ENCODE measurements at places on chromosomes 6 and 20. TPM values are rescaled to one million over a fixed set of nuclear protein-coding genes. Genes with fewer than 3 reads are reported as not detected.

Gene RAET1E
- not detected for total RNA-seq

Gene CDC40
- total RNA-seq = 29.1 TPM

Gene MEI4
- 0.17 TPM for total RNA-seq

Gene L3MBTL3
- total RNA-seq = 3.1 TPM

Gene TBXT
- 0.17 TPM for total RNA-seq

Gene RIMS4
- 1.9 TPM for total RNA-seq

Gene OPRM1
- total RNA-seq = 1.2 TPM

DNA sequence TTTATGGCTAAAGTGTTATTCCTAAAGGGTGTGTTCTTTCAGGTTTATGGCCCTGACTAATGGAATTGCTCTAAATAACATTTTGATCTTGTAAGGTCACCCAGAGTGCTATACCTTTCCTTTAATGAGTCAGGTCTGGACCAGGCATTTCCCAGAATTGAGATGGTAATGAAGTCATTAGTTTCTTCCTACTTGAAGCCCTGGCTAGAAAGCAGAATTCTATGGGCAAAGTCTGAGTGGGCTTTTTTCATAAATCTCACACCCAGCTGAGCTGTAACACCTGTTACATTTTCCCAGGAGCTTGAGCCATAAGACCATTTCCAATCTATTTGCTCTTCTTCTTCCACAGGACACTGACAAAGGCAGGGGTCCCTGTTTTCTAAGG is 122.0 kb upstream of the ID4 start:
- H3K27ac ChIP-seq = no peak overlapping the region
- H3K36me3 ChIP-seq = no peaks in the 10 kb centered on the region
- no peak overlapping the region for H3K4me3 ChIP-seq
- no peak for DNase-seq

- no peaks in the 10 kb centered on the region for H3K4me1 ChIP-seq
- H3K27ac ChIP-seq = no peak overlapping the region
- no peak overlapping the region for H3K4me3 ChIP-seq
- DNase-seq = no peak
Measured at GRCh38 chr20:18717062-18717461, 96.5 kb upstream of the SCP2D1 start.

GRCh38 chr20:42516692-42517091 is 673.0 kb downstream of the PTPRT start:
- H3K4me3 ChIP-seq = no peak overlapping the region
- H3K27me3 ChIP-seq = no peaks in the 10 kb centered on the region
- no peak overlapping the region for H3K27ac ChIP-seq
- no peak for DNase-seq
- no peaks in the 10 kb centered on the region for H3K4me1 ChIP-seq

DNA sequence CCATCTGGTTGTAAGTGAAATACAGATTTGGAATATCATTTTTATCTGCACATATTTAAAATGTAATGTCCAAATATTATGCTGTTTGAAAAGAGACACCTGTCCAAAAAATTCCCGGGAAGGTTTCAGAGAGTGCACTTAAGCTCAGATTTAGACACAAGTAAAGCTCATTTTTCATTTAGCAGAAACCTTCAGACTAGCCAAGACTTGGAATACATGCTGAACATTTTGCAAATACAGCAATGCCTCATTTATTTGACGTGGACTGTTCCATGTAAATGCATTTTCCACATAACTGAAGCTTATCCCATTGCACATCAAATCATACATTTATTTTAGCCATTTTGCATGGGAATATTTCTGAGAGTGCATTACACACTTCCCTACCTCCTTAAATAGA is 280.7 kb downstream of the ZNF217 start:
- no peak overlapping the region for H3K27ac ChIP-seq
- no peaks in the 10 kb centered on the region for H3K27me3 ChIP-seq
- no peaks in the 10 kb centered on the region for H3K36me3 ChIP-seq
- DNase-seq = no peak

DNA sequence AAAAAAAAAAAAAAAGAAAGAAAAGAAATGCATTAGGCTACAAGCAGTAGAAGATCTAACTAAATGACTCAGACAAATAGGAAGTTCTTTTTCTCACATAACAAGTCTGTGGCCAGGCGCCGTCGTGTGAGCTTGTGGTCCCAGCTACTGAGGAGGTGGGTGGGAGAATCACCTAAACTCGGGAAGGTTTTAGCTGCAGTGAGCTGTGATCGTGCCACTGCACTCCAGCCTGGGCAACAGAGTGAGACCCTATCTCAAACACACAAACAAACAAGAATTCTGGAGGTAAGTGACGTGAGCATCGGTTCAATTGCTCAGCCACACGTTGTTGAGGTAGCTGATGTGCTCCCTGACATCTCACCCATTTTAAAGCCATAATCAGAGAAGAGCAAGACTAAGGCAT is 37.9 kb upstream of the SLC23A2 start:
- H3K27me3 ChIP-seq = no peaks in the 10 kb centered on the region
- DNase-seq = no peak
- H3K27ac ChIP-seq = no peak overlapping the region
- no peaks in the 10 kb centered on the region for H3K36me3 ChIP-seq
- H3K4me1 ChIP-seq = no peaks in the 10 kb centered on the region

DNA sequence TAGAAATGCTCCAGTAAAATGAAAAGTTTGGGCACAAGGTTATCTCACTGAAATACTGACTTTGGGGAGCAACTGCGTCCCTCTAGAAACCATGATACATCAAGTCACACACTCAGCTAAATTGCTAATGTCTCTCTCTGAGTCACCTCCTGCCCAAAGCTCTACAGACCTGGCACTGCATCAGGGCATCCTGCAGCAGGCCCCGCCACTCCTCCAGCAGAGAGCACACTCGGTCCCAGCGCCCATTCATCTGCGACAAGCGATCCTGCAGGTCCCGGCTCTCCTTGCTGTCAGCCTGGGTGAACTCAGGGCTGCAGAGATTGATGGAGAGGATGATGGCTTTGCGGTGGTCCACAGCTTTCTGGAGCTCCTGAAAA is 329.0 kb downstream of the ESR1 start:
- H3K36me3 ChIP-seq = peaks cover 80% of the 10 kb centered on the region
- no peak overlapping the region for H3K4me3 ChIP-seq
- no peak overlapping the region for H3K27ac ChIP-seq
- H3K4me1 ChIP-seq = no peaks in the 10 kb centered on the region
- DNase-seq = no peak

- H3K36me3 ChIP-seq = no peaks in the 10 kb centered on the region
- no peak for DNase-seq
- no peak overlapping the region for H3K4me3 ChIP-seq
Measured at GRCh38 chr20:59723607-59724456, 119.5 kb downstream of the PHACTR3 start.

GRCh38 chr6:90199900-90200299 is 96.7 kb downstream of the BACH2 start:
- H3K27ac ChIP-seq = no peak overlapping the region
- no peak overlapping the region for H3K4me3 ChIP-seq
- H3K36me3 ChIP-seq = no peaks in the 10 kb centered on the region
- no peak for DNase-seq
- H3K27me3 ChIP-seq = no peaks in the 10 kb centered on the region
- peaks cover 19% of the 10 kb centered on the region for H3K4me1 ChIP-seq

DNA sequence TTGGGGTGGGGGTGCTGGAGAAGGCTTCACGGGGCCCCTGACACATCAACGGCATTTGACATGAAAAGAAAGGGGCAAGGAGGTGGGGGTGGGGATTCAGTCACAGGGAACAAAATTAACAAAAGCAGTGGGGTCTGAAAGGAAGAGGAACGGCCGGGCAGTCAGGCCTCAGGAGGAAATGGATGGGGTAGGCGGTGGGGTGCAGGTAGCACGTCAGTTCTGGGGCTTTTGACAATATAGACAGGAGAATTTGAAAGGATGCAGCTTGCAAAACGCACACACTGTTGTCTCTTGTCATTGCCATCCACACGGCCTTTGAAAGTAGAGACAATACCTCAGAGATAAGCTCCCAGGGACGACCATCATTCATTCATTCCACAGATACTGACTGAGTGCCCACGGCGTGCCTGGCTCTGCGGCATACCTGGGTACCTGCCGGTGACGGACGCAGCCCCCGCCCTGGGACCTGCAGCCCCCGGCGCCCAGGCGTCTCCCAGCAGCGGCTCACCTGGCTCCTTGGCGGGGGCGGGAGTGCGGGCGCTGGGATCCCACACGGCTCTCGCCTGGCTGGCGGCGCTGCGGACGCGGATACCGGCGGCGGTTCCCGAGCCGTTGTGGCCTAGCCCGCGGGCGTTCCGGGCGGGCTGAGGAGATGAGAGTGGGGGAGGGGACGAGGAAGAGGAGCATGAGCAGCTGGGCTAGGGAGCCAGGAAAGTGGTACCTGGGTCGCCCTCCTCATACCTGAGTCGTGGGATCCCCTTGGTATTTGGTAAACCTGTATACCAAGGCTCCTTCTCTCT is at the start of gene SLC26A8:
TSS of gene SLC26A8 (minus strand) at position 646 of the 800 bp plus-strand sequence. CDS start 4,934 bp downstream, outside the sequence.
- no peak for DNase-seq

DNA sequence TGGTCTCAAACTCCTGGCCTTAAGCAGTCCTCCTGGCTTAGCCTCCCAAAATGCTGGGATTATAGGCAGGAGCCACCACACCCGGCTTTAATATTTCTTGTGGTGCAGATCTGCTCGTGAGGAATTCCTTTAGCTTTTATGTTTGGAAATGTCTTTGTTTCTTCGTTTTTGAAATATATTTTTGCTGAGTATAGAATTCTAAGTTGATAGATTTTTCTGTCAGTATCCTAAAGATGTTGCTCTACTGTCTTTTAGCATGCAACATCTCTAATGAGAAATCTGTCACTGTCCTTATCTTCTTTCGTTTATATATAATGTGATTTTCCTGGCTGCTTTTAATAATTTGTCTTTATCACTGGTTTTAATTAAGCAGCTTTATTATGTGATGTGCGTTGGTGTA is 75.1 kb downstream of the ZFAND3 start:
- H3K4me3 ChIP-seq = no peak overlapping the region
- no peak overlapping the region for H3K27ac ChIP-seq
- no peaks in the 10 kb centered on the region for H3K36me3 ChIP-seq
- peaks cover 10% of the 10 kb centered on the region for H3K4me1 ChIP-seq
- H3K27me3 ChIP-seq = no peaks in the 10 kb centered on the region

- H3K4me3 ChIP-seq = no peak overlapping the region
- no peaks in the 10 kb centered on the region for H3K36me3 ChIP-seq
- no peak for DNase-seq
- H3K4me1 ChIP-seq = no peaks in the 10 kb centered on the region
Measured at GRCh38 chr20:53270792-53271375, 298.7 kb downstream of the TSHZ2 start.

DNA sequence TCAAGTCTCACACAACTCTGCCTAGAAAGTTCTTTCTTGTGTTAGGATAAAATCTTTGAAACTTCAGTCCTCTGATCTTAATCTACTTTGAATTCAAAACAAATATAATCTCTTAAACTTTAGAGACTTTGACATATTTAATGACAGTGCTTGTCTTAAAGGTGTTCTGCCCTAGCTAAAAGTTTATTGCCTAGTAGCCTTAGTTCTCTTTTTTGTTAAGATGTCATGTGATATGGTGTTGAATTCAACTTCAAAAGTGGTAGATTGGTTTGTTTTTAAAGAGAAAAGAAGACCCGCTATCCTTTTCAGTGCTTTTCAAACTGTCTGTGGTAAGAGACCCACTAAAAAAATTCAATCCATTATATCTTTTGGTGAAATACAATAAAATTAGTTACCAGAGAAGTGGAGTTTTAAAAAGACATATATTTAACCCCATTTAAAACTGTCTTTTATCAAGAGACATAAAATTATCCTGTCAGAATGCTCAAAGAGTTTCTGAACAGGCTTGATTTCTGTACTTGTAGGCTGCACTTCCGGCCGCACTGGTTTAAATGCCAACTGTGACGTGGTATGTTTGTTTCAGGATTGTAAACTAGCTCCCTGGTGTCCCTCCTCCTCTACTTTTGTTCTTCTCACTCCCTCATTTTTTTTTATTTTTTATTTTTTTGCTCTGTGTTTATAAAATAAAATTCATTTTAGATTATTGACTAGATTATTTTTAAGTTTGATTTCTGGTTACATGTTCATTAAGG is 76.5 kb downstream of the QKI start:
- no peak overlapping the region for H3K4me3 ChIP-seq

- no peaks in the 10 kb centered on the region for H3K27me3 ChIP-seq
- no peaks in the 10 kb centered on the region for H3K36me3 ChIP-seq
- H3K4me1 ChIP-seq = no peaks in the 10 kb centered on the region
- DNase-seq = no peak
- no peak overlapping the region for H3K27ac ChIP-seq
- no peak overlapping the region for H3K4me3 ChIP-seq
Measured at GRCh38 chr20:36878941-36879340, 3.0 kb downstream of the TLDC2 start.

DNA sequence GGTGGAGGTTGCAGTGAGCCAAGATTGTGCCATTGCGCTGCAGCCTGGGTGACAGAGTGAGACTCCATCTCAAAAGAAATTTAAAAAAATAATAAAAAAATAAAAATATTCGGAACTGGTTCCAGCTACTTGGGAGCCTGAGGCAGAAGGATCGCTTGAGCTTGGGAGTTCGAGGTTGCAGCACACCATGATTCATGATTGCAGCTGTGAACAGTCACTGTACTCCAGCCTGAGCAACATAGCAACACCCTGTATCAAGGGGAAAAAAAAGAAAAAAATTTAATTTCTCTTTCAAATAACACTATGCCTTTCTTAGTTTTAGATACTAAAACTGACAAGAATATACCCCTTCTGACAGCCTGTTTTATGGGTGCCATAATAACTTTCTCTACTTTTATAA is 10.5 kb downstream of the KDM1B start:
- no peak overlapping the region for H3K27ac ChIP-seq
- H3K36me3 ChIP-seq = peaks cover 93% of the 10 kb centered on the region
- H3K27me3 ChIP-seq = no peaks in the 10 kb centered on the region
- no peak for DNase-seq

DNA sequence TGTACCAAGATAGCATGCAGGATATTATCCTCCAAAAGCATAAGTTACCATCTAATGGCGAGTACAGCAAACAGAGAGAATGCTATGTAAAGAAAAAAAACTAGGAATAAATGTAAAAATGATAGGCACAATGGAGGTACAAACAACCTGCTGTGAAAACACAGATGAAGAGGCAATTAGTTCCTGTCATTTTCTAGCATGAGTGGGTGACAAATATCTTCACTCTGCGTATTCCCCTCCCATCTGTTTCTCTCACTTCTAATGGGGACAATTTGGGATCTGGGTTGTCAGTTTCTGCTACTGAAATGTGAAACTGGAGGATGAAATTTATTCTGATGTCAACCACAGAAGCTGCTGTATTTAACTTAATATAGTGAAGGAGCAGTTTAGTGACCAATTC is 11.7 kb upstream of the PTPRK start:
- H3K4me1 ChIP-seq = no peaks in the 10 kb centered on the region
- no peak overlapping the region for H3K27ac ChIP-seq
- no peaks in the 10 kb centered on the region for H3K27me3 ChIP-seq
- no peaks in the 10 kb centered on the region for H3K36me3 ChIP-seq
